ENCODE measurements at places on chromosomes 11 and 22. TPM values are rescaled to one million over a fixed set of nuclear protein-coding genes. Genes with fewer than 3 reads are reported as not detected.
A peak's percentile ranks its signal among the peaks of the same experiment; 100 is the strongest.

GRCh38 chr22:49658902-49659280 lies 168.8 kb downstream of the BRD1 start:
- H3K36me3 ChIP-seq: peaks cover 9% of the 10 kb centered on the region
- H3K27ac ChIP-seq: no peak overlapping the region
- DNase-seq: no peak
- H3K4me1 ChIP-seq: peaks cover 12% of the 10 kb centered on the region

The GLB1L2 gene
- 27.1 TPM for total RNA-seq

DNA sequence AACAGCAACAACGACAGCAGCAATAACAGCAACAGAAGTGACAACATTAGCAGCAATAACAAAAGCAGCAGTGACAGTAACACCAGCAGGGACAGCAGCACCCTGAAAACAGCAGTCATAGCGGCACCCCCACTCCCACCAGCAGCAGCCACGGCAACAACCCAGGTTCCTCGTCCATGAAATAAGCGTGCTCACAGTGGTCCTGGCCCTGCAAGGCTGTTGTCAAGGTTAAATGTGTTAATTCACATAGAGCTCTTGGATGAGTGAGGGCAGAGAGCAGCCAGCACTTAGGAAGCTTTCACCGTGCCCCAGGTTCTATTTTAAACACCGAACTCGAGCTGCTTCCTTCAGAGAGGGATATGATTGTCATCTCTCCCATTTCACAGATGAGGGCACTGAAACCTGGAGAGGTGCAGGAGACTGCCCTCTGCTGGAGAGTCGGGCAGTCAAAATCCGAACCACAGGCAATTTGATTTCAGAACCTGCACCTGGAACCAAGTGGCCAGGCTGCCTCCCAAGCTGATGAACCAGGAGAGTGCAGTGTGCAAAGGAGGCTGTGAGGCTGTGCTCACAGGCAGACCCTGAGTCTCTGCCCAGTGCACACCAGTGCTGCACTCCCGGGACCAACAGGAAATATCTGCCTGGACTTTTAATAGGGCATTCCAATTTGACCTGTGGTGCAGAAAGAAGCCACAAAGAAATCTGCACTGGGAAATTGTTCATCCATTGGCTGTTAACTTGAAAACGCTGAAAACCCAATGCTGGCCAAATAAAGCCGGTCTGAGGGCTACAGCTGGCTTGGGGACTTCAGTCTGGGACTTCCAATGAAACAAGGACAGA lies 22.9 kb upstream of the FGF3 start:
- peaks cover 32% of the 10 kb centered on the region for H3K4me1 ChIP-seq
- H3K27ac ChIP-seq: no peak overlapping the region
- H3K4me3 ChIP-seq: no peak overlapping the region
- no peaks in the 10 kb centered on the region for H3K27me3 ChIP-seq
- DNase-seq: peak; percentile 49

GRCh38 chr11:86101941-86102407 lies 33.1 kb upstream of the PICALM start:
- H3K4me3 ChIP-seq: no peak overlapping the region
- H3K4me1 ChIP-seq: no peaks in the 10 kb centered on the region

The MYH9 gene
- total RNA-seq: 258 TPM

The SHISAL1 gene
- not detected for total RNA-seq

The SAAL1 gene
- 41.2 TPM for total RNA-seq

DNA sequence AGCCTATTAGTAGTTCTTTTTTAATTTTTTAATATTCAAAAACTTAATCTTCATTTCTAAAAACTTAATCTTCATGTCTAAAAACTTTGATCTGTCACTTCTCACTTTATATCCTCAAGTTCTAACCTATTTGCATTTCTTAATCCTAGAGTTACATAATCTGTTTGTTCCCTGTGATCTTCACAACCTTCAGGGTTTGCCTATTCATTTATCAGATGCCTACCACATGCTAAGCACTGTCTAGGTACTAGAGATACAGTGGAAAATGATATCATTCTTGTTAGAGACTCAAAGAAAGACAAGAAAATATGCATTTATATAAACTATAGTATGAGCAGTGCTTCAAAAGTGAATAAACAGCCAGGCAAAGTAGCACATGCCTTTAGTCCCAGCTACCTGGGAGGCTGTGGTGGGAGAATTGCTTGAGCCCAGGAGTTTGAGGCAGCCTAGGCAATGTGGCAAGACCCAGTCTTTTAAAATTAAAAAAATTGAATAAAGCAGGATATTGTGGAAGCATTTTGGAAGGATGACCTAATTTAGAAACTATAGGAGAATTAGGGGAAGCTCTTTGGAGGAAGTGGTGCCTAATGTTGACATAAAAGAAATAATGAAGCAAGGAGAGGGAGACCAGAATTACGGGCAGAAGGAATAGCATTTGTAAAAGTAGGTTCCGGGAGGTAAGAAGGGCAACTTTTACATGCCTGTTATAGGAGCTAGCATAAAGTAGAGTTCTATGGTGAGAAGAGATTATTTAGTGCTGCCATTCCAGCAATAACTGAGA lies 54.4 kb upstream of the GRK2 start:
- H3K4me1 ChIP-seq: no peaks in the 10 kb centered on the region
- no peak for DNase-seq
- no peak overlapping the region for H3K4me3 ChIP-seq
- H3K27ac ChIP-seq: no peak overlapping the region
- peaks cover 10% of the 10 kb centered on the region for H3K36me3 ChIP-seq

- H3K4me1 ChIP-seq: no peaks in the 10 kb centered on the region
- H3K27me3 ChIP-seq: peaks cover 10% of the 10 kb centered on the region
- H3K4me3 ChIP-seq: no peak overlapping the region
- H3K27ac ChIP-seq: no peak overlapping the region
These were observed 7.4 kb upstream of the SCGB1D4 start for GRCh38 chr11:62306227-62306626.

- no peaks in the 10 kb centered on the region for H3K4me1 ChIP-seq
- no peak for DNase-seq
- H3K27ac ChIP-seq: no peak overlapping the region
These were observed 297.1 kb downstream of the NELL1 start for GRCh38 chr11:20966489-20966888.

DNA sequence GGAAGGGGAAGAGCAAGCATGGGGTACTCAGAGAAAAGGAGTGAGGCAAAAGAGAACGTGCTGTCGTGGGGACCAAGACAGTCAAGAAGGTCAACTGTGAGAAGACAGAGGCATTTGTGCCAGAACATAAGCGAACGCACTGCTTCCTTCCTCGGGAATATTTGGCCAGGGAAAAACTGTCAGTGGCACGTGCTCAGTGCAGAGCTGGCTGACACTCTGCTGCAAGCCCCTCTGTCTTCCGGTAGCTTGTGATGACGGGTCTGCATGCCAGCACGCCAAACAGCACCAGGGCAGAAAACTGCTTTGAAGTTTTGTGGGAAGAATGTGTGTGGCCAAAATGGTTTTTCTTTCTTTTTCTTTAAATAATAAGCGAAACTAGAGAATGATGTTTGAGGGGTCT lies 60.6 kb downstream of the SMCO4 start:
- no peaks in the 10 kb centered on the region for H3K4me1 ChIP-seq
- no peaks in the 10 kb centered on the region for H3K36me3 ChIP-seq
- H3K27me3 ChIP-seq: no peaks in the 10 kb centered on the region
- no peak for DNase-seq
- no peak overlapping the region for H3K4me3 ChIP-seq

The DEPDC7 gene
- total RNA-seq: 7.3 TPM

- H3K4me1 ChIP-seq: no peaks in the 10 kb centered on the region
- no peaks in the 10 kb centered on the region for H3K36me3 ChIP-seq
- H3K4me3 ChIP-seq: no peak overlapping the region
- H3K27me3 ChIP-seq: peaks cover 25% of the 10 kb centered on the region
- no peak overlapping the region for H3K27ac ChIP-seq
These were observed 9.8 kb downstream of the OR8B12 start for GRCh38 chr11:124533626-124534025.

The CECR2 gene
- 6.0 TPM for total RNA-seq

The MCAM gene
- total RNA-seq: 17.4 TPM

GRCh38 chr22:17436382-17436980 lies 67.2 kb downstream of the CECR2 start:
- no peak for DNase-seq
- no peaks in the 10 kb centered on the region for H3K27me3 ChIP-seq
- H3K4me1 ChIP-seq: no peaks in the 10 kb centered on the region
- H3K36me3 ChIP-seq: no peaks in the 10 kb centered on the region
- no peak overlapping the region for H3K27ac ChIP-seq

The DTX4 gene
- 7.6 TPM for total RNA-seq

The DKK3 gene
- total RNA-seq: 0.49 TPM

- H3K4me1 ChIP-seq: peaks cover 61% of the 10 kb centered on the region
- peaks cover 31% of the 10 kb centered on the region for H3K36me3 ChIP-seq
- H3K27ac ChIP-seq: peak overlapping the region; percentile 85
These were observed 11.8 kb upstream of the WDR74 start for GRCh38 chr11:62850911-62851806.

DNA sequence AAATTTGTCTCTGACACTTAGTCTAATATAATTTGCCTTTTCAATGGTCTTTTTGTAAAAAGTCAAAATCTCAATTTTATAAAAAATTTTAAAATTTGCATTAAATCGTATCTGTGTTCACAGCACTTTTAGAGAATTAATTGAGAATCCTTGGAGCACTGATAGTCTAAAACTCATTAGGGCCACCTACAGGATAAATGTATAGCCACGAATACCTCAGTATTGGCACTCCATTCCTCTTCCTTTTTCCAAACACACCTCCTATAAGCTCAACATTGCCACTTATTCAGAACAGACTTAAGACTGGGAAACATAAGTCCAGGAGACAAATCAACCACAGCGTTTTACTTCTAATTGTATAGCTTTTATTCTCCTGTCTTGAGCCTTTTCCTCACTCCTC lies 776.0 kb upstream of the ARHGAP42 start:
- H3K27ac ChIP-seq: no peak overlapping the region
- no peaks in the 10 kb centered on the region for H3K36me3 ChIP-seq
- H3K4me1 ChIP-seq: no peaks in the 10 kb centered on the region
- H3K27me3 ChIP-seq: no peaks in the 10 kb centered on the region
- H3K4me3 ChIP-seq: no peak overlapping the region

DNA sequence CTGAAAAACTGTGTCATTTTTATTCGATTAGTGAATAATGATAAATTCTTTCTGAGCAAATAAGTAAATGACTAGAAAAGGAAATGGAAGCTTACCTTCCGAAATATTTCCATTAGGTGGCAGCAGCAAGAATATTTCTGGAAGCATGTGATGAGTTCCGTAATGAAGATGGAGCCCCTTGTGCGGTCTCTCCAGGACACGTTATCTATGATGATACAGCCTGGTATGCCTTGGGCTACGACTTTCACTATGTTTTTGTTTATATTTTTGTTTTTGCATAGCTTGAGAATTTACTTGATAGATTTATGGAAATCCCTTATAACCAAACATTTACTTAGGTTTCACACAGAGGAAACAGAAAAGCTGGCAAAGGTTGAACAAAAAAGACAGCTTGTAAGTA lies 25.7 kb downstream of the CASP5 start:
- H3K36me3 ChIP-seq: no peaks in the 10 kb centered on the region
- no peak for DNase-seq
- H3K27me3 ChIP-seq: no peaks in the 10 kb centered on the region
- peaks cover 12% of the 10 kb centered on the region for H3K4me1 ChIP-seq
- H3K27ac ChIP-seq: no peak overlapping the region

DNA sequence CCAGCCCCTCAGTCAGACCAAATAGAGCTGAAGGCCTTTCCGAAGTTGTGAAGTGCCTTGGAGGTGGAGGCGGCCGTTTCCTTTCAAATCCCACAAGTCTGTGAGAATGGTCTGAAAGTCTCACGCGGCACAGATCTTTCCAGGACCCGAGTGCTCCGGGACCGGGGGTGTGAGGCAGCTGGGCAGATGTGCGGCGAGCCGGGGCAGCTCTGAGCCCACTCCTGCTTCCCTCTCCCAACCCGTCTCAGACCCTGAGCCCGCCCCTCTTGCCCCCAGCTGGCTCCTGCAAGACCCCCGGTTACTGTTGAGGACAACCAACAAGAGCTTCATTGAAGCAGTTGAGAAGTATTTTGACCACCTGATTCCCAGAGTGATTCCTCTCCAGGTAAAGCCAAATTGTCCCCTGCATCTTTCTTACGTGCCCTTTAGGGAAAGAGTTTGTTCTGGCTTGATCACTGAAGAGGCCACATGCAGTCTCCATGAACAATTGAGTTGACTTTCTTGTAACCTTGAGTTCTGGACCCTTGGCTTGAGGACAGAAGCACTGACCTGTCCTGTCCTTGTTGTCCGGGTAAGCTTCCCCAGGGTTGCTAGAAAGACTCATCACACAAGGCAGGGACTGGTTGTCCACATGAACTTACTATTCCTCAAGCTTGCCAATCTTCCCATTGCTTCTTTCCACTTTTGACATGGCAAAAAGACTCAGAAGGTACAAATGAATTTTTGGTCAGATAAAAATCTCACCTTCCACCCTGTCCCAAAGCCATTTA lies 7.5 kb downstream of the GLB1L3 start:
- H3K27ac ChIP-seq: no peak overlapping the region
- no peaks in the 10 kb centered on the region for H3K36me3 ChIP-seq
- no peak overlapping the region for H3K4me3 ChIP-seq
- no peaks in the 10 kb centered on the region for H3K27me3 ChIP-seq
- H3K4me1 ChIP-seq: no peaks in the 10 kb centered on the region
- DNase-seq: no peak

Data from HCT116 (cell line).